COR-L47 (cell line): ENCODE measurements at places on chromosomes 1 and 21.

- DNase-seq: no peak
Measured at GRCh38 chr1:116971965-116972673, 29.4 kb upstream of the CD101 start.

DNA sequence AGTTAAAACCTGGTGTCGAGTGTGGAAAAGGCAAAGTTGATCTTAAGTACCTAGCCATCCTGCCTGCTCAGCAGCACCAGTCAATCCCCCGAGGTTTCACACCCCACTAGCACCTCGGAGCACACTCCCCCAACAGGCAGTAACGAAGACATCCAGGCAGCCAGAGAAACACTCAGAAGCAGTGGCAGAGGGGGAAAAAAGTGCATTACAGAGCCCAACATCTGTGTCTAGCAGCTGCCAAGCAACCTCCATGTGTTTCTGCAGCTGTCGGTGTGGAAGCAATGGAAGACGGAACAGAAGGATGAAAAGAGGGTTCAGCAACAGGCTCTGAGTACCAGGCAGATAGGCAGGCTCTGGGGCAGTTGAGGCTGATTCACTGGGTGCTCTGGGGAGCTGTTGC is 73.4 kb upstream of the PROX1 start:
- DNase-seq: no peak

DNA sequence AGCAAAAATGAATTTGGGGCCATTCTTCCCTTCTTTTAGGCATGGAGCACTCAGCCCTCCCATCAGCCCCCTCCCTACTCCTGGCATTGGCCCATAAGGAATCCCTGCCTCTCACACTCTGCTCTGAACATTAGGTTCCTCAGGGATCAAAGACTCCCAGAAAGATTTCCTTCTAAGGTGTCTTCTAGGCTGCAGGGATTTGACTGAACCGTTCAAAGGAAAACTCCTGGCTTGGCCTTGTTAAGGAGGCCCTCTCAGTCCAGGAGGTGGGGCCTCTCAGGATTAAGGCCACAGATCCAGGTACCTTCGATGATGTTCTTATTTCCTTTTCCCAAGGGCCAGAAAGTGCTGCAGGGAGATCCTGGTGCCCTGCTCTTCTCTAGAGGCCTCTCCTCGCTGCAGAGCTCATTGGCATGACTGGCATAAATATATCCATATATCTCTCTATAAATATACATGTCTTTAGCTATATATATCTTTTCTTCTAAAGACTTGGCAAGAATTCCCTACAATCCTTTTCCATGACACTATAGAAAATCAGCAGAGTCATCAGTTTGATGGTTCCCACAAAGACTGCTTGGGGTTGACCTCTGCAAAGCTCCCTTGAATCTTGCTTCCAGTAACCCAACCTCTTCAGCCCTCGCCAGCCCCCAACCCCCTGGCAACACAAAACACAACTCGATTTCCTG is 59.1 kb downstream of the PLXNA2 start:
- no peak for DNase-seq

DNA sequence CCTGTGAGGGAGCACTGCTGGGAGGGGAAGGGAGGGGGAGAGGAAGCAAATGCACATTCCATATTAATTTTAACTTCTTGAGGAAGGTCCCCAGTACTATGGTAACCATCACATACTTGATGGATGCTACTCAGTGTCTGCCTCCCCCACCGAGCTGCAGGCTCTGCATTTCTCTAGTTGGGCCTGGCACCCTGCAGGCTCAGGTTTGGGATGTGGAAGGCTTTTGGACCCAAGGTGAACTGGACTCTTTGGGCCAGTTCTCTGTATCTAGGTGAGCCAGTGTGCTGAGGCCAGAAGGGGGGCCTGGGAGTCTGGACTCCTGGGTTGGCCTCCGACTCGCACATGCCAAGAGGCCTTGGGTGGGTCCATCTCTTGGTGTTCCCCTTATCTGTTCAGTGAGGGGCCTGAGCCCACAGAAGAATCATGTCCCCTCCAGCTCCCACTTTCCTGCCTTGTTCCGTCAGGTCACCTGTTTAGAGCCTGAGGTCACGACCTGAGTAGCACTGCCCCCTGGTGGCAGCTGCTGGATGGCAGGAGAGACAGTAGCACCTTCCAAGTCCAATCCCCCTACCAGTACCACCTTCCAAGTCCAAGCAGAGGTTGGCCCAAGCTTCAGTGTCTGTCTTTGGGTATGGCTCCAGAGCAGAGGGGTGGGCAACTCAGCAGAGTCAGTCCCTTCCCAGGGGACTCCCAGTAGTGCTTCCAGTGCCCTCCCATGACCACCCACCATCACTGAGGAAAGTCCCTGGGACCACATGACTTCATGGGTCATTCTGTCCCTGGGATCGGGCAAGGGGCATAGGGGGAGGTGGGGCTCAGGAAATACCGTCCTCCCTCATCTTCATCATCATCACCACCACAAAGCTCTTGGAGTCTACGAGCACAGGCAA is 241.8 kb downstream of the TRABD2B start:
- no peak for DNase-seq

DNA sequence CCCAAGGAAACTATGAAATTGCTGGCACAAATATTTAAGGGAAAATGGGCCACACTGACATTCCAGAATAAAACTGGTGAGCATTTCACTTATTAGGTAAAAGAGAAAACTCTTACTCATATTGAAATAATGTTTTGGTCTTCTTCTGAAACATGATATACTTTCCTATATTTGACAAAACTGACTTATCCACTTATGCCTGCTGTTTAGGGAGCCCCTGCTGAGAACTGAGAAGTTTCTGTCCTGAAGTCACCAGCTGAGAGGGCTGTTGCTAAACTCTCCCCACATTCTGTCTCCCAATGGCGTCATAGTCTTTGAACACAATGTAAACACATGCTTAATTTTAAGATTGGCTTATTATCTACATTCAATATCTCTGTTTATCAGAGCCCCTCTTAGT is 46.8 kb upstream of the ZC3H11B start:
- no peak for DNase-seq

DNA sequence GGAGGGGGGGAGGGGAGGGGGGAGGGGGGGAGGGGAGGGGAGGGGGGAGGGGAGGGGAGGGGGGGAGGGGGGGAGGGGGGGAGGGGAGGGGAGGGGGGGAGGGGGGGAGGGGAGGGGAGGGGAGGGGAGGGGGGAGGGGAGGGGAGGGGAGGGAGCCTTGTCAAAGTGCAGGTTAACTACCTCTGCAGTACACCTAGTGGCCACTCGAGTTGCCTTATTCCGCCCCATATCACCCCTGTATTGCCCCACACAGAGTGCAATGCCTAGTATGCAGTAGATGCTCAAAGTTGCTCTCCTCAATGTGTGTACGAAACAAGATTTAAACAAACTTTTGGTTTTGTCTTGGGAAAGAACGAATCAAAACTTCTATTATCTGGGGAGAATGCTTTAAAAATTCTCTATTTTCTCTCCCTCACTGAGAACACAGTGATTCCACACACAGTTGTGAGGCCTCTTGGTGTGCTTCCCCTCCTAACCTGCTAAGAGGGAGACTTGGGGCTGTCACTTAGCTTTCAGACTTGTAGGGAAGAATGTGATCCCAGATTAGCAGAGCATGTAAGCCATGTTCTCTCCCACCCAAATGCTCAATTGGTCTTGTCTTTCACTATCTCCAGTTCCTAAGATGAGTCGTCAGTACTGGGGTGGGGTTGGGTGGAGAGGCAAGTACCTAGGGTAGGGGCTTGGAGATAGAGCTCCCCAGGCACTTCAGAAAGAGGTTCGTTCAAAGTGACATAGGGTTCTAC is 79.7 kb upstream of the MAP10 start:
- DNase-seq: no peak

DNA sequence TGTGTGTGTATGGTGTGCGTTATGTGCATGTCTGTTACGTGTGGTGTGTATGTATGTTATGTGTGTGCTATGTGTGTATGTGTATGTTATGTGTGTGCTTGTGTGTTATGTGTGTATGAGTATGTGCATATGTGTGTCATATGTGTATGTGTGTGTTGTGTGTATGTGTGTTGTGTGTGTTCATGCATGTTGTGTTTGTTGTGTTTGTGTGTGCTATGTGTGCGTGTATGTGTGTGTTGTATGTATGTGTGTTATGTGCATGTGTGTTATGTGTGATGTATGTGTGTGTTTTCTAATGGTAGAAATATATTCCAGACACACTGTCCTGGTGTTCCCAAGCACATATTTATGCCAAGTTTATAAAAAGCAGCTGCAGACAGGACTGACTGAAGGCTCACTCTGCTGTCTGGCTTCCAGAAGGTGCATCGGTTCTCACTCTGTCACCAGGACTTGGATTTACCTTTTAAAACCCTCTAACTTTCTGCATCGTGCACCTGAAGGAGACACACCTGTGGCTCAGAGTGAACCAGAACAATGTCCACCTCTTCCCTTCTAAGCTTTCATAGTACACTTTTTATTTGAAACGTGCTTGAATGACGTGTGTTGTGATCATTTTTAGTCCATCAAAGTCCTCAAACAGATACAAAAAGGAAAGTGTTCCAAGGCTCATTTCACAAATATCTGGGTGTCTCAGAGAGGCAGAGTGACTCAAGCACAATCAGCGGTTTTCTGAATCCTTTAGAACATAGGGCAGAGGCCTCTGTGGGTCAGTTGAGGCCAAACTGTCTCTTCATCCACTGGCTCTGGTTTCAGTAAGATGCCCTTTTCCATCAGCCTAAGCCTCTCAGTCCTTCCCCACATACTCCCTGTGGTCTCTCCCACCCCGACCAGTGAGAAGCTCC is 49.9 kb downstream of the TOMM20 start:
- no peak for DNase-seq

DNA sequence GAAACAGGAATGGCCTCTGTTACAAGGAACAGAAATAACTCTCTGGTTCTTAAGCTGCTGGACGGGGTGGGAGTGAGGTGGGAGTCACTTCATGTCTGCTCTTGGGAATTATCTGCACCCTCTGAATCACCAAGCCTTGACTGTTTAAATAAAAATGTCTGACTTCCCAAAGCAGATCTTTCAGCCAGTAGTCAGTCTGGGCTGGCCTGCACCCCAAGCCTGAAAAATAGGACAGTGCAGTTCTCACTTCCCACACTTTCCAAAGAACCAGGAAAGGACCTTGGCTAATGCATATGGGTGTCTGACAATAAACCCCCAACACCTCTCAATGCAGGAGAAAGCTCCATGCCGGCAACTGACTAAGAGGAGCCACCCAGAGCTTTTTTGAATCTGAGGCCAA is 796 bp downstream of the S100A7 start:
- no peak for DNase-seq

DNA sequence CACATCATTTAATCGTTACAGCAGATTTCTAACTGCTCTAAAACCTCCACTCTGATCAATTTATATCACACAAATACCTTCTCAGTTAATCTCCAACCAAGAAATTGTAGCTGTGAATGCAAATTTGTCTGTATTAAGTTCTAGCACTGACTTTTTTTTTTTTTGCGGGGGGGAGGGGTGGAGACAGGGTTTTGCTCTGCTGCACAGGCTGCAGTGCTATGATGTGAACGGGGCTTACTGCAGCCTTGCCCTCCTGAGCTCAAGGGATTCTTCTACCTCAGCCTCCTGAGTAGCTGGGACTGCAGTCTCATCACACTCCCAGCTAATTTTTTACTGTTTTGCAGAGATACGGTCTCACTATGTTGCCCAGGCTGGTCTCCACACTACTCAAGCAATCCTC is 163.6 kb downstream of the RERE start:
- no peak for DNase-seq

DNA sequence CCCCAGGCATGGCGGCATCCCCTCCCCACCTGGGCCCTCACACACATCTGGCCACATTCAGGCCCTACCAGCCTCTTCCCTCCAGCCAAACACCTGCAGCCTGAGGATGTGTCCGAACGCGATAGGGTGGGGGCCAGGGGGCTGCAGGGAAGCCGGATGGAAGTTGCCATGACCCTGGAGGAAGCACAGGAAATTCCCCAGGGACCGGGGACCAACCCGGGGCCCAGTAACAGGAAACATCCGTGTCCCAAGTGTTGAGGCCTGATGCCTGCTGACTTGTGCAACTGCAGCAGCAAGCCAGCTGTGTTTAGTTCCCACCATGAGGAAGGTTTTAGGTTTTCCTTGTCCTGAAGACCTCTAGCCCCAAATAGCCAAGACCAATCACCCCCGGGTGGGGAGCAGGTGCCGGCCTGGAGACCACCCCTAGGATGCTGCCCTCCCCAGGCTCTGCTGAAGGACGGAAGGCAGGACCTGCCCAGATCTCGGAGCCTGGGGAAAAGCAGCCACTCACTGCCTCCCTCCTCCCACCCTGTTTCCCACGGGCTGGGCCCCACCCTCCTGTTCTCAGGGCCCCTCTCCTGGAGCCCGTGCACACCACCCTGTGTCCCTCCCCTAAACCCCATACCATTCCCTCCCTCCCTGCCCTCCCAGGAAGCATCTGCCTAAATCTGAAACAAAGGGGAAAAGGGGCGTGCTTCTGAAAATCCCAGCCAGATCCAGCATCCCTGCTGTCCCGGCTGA is 29.8 kb downstream of the MEGF6 start:
- no peak for DNase-seq

GRCh38 chr1:180213401-180214170 is 16.5 kb upstream of the LHX4 start:
- DNase-seq: no peak

DNA sequence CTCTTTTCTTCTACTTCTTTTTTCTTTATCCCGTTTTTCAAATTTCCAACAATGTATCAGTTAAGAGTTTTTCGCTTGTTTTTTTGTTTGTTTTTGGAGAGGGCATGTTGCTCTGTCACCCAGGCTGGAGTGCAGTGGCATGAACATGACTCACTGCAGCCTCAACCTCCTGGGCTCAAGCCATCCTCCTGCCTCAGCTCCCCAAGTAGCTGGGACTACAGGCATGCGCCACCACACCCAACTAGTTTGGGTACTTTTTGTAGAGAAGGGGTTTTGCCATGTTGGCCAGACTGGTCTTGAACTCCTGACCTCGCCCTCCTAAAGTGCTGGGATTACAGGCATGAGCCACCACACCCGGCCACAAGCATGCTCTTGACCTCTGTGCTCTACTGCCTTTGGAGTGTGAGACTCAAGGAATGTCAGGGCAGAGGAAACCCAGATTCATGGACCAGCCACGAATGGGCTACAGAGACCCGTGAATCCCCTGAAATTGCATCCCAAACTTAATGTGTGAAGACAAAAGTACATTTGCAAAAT is 65.1 kb upstream of the HSD17B7 start:
- DNase-seq: no peak

DNA sequence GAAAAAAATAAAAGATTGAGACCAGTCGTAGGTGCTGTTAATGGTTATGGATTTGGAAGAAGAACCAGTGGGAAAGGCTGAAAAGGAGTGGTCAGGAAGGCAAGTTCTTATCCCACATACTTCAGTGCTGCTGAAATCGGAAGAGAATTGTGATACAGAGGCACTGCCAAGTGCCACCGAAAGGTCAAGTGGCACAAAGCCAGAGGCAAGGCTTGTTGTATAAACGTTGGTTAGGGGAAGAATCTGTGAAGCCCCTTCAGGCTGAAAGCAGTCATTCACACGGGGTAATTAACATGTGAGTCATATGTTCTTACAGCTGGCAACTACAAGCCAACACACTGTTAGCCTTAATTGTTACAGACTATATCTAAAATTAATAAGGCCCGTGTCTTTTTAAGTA is 48.8 kb downstream of the ZBTB40 start:
- peak; percentile 55 for DNase-seq
